Activated T-helper 2 cell treated with anti-CD3 and anti-CD28 coated beads, Interferon-gamma antibody, Interleukin-2, Interleukin-4, amounts not matched to agents 10 μg/mL and 5 μg/mL and 100 μg/mL, durations not matched to agents 14 hours and 24 hours and 36 hours (primary cell): ENCODE measurements at places on chromosomes 11 and 22.
A peak's percentile ranks its signal among the peaks of the same experiment; 100 is the strongest.

- no peak for DNase-seq
Measured at GRCh38 chr11:111637885-111638284, 35.6 kb downstream of the SIK2 start.

DNA sequence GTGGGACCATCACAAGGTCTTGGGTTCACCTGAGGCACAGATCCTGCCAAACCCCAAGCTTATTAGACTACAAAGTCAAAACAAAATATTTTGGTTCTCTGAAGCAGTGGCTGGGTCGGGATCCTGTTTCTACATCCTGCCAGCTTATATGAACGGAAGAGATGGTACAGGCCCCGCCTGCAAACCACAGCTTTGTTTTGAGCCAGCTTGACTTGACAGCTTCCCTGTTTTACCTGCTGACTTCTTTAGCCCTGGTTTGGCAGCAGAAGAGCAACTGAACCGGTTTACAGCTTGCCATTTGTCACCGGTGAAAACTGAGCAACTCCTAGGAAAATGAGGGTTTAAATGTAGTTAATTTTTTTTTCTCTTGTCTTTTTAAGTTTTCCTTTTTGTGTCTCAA lies 11.4 kb downstream of the PACS1 start:
- DNase-seq: peak; percentile 67

DNA sequence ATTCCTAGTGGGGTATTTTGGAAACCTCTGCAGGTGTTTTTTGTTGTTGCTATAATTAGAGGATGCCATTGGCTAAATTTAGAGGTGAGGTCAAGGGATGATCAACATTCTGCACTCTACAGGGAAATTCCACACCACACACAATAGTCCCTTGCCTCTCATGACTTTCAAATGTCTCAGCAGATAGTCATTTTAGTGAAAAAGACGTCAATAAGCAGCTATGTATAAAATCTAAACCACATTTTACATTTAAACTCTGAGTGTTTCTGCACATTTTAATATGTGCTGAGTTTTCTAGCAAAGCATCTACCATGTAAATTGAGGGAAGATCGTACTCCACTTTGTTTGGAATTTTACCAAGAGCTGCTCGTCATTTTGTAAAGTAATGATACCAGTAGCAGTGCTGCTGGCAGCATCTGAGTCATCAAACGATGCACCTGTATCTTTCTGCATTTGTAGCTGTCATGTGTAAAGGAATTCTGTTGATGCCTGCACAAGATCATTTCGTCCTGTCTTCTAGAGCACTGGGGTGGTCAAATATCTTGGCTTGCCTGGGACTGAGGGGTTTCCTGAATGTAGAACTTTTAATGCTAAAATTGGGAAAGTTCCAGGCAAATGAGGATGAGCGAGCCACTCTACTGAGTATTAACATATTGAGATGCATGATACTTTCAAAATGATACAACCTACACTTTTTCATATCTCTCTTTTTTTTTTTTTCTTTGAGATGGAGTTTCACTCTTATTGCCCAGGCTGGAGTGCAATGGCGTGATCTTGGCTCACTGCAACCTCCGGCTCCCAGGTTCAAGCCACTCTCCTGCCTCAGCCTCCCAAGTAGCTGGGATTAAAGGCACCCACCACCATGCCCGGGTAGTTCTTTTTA lies 414.5 kb upstream of the SYN3 start:
- DNase-seq: no peak

DNA sequence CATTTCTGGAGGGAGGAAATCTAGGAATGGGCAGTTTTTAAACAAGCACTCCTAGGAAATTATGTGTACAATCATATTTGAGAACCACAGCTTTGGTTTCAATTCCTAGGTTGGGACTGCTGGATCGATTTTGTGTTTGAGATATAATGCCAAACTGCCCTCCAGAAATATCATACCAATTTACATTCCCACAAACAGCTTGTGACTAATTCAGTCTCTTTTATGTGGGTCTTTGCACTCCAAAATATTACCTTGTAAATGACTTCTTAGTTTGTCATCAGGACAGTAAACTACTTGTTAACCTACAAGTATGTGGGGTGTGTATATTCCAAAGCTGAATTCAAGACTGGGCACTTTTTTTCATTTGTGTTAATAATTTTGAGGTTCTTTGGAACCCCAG lies 9.8 kb upstream of the BARX2 start:
- DNase-seq: no peak

GRCh38 chr22:49247194-49247924 lies 580.3 kb downstream of the BRD1 start:
- peak; percentile 6 for DNase-seq
